COLO829 (cell line): ENCODE measurements at places on chromosomes 7 and 10.
A peak's percentile ranks its signal among the peaks of the same experiment; 100 is the strongest.

- peak; percentile 98 for DNase-seq
These were observed 4.7 kb downstream of the ZNF775 start for GRCh38 chr7:150383710-150384397.

DNA sequence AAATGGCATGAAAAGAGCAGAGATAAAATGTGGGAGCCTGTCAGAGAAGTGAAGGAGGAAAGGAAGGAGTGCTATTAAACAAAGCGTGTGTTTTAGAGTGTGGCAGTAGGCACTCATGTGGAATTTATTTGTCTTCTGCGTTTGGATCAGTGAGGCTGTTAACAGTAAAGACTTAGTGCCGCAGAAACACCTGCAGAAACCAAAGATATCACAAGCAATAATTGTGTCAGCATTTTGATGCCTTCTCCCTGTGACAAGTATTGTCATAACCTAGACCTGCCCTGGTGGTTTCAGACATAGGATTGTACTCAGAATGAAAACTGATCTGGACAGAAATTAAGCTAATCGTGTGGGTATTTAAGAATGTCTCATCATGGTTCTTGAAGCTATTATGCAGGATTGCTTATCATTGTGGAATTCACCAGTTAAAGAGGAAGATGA lies 191.0 kb downstream of the CAMK1D start:
- no peak for DNase-seq

DNA sequence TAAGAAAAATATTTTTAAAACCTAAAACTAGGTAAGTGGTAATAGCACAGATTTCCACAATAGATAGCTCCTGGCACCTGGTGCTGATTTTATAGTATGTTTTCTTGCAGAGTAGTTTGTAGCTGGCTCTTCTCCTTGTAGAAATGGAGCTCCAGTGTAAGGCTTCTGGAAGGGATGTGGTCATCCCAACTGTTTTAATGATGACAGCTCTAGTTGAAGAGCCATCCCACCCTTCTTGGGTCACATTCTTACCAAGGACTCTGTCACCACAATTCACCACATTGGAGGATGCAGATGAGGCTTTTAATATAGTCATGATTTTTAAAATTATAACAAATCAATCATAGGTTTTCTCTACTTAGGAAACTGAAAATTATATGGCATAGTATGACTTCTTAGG lies 31.0 kb downstream of the TES start:
- no peak for DNase-seq

GRCh38 chr10:819326-819725 lies 112.2 kb downstream of the LARP4B start:
- no peak for DNase-seq

DNA sequence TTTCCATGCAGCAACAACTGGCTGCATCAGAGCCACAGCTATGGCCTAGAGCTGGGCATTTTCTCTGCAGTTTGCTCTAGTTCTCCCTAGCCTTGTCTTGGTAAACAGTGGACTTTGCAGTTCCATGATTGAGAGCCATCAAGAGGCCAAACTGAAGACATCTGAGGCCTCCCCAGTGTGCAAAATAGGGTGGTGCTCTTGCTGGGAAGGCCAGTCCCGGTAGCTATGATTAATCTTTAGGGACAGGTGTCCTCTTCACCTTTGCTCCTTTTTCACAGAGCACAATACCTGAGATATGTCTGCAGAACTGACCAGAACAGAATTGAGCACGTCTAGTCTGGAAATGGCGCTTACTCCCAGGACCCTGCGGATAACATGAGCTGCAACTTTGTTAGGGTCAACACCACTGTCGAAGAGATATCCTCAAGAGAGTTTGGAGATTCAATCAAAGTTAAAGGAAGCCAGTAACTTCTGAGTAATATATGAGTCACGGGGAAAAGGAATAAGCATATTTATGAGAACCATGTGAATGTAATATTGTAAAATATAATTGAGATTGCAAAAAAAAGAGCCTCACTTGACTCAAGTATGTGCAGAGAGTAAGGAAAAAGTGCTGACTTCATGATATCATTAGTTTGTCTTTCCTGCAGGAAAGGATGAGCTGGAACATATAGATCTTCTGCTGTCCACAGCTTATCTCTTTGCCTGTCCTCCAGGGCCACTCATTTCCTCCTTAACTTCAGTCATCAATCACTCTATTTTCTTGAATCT lies 76.7 kb downstream of the ANK3 start:
- peak; percentile 62 for DNase-seq

GRCh38 chr7:47326808-47327207 lies 255.1 kb downstream of the TNS3 start:
- DNase-seq: no peak

DNA sequence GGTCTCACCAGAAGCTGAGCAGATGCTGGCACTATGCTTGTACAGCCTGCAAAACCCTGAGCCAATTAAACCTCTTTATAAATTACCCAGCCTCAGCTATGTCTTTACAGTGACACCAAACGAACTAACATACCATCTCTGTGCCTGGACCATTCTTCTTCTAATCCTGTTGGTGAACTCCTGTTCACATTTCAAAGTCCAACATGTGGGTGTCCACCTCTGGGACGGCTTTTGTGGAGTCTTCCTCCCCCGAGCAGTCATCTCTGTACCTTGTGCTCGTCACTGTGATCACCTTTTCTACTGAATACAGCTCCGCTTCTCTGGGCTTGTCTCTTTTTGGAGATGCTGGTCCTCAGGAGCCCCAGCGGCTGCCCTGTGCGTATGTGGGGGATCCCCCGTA lies 7.4 kb upstream of the ESYT2 start:
- no peak for DNase-seq

GRCh38 chr7:23058408-23059096 lies 44.6 kb upstream of the HYCC1 start:
- DNase-seq: no peak

- no peak for DNase-seq
These were observed 14.8 kb downstream of the NPS start for GRCh38 chr10:127563718-127564553.

GRCh38 chr10:6951732-6952131 lies 371.7 kb upstream of the PRKCQ start:
- DNase-seq: no peak

DNA sequence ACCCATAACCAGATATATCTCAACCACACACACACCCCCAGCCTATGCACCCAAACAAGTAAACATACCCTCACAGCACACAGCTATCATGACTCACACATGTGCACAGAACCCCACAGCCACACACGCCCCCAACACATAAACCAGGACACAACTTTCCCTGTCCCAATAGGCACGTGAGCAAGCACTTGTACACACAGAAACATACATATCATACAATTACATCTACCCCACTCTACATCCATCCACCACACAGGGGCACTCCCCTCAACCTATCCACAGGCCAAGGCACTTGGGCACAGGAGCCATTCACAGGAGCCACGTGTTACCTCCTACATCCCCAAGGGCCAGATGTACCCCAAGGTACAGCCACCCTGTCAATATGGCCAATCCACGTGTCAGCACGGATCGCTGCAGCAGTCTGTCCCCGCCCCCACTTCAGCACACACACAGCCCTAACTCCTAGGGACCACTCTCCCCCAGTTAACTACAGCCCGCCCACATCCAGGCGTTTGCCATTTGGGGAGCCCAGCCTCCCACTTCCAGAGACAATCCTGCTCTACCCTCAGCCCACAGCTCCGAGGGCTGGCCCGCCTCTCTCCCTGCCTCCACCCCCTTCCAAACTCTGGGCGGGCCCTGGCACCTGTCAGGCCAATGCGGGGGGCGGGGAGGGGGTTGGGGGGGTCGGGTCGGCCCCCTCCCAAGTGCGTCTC lies 163.5 kb downstream of the SH3PXD2A start:
- DNase-seq: no peak

GRCh38 chr7:44678101-44678470 lies 70.6 kb upstream of the ZMIZ2 start:
- no peak for DNase-seq

DNA sequence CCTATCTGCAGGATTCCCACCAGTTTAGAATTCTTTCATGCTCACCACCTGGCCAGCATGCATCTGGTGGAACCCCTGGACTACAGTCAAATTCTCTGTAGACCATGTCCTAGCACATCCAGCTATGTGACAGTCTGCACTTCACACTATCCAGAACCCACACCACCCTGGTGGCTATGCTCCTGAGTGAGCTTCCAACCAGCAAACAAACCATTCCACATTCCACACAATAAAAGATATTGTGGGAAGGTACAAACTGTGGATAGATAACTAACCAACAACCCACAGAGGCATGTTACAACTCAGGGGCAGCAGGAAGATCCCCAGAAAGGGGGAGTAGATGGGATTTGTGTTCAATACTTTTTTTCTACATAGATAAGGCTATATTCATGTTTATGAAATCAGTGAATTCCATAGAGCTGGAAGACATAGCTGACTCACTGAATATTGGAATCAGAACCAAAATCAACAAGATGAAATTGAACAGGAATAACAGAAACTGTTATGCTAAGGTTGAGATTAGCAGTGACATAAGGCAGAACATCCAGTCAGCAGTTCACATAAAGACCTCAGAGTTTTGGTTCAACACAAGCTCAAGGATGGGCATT lies 72.5 kb downstream of the LRRC17 start:
- DNase-seq: no peak

GRCh38 chr7:73999664-74000435 lies 28.1 kb upstream of the ELN start:
- no peak for DNase-seq

GRCh38 chr10:28624351-28624750 lies 53.0 kb upstream of the BAMBI start:
- no peak for DNase-seq

- no peak for DNase-seq
These were observed 38.4 kb upstream of the C10orf120 start for GRCh38 chr10:122738031-122738430.

- DNase-seq: no peak
These were observed 93.2 kb downstream of the ZRANB1 start for GRCh38 chr10:125035136-125035535.

- DNase-seq: no peak
These were observed 751.9 kb upstream of the POT1 start for GRCh38 chr7:125681508-125681907.
